NCI-H1930 (cell line): ENCODE measurements at places on chromosomes 12 and 14.

DNA sequence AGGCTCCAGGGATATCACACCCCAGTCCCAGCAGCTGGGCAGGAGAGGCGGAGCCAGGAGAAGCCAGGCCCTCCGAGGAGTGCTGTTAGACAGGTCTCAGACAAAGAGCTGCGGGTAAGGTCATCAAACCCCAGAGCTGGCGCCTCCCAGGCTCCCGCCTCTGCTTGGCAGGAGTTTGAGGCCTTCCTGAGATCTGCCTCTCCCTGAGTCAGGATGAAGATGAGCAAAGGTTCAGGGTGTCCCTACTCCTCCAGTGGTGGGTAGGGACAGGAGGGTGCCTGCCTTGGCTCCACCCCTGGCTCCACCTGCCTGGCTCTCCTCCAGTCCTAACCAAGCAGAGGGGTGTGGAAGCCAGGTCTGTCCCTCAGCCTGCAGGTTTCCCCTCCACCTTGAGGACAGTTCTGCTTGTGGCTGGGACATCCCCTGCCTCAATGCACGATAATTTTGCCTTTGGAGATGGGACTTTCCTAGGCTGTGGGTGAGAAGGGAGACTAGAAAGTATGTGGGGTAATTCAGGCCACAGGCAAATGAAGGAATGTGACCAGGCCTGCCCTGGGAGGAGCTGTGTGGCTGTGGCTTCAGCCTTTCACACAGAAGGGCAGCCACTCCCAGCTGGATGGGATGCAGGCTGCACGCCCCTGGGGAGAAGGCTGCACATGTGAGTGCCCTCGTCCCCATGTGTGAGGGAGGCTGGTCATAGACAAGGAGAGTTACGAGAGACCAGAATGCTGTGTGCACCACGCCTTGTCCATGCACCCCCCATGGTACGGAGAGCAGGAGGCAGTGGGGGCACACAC is 2.2 kb downstream of the PLEKHG6 start:
- no peak for DNase-seq

DNA sequence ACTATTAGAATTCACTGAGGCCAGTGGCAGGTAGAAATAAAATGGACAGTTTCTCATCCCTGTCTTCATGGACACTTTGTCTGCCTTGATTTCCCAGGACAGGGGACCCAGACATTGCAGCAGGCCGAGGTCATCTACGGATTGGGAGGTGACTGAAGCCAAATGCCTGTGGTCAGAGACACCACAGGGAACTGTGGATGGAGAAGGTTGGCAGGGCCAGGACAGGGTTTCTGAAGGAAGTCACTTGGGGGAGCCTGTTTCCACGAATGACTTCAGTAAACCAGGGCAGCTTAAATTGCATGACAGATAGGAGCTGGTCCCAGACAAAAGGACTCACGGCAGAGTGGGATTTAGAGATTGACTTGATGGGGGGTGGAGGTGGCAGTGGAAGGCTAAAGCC is 224.9 kb downstream of the NTF3 start:
- no peak for DNase-seq

- DNase-seq, result no peak
Observed at GRCh38 chr12:26727482-26728204, 105.4 kb downstream of the ITPR2 start.

DNA sequence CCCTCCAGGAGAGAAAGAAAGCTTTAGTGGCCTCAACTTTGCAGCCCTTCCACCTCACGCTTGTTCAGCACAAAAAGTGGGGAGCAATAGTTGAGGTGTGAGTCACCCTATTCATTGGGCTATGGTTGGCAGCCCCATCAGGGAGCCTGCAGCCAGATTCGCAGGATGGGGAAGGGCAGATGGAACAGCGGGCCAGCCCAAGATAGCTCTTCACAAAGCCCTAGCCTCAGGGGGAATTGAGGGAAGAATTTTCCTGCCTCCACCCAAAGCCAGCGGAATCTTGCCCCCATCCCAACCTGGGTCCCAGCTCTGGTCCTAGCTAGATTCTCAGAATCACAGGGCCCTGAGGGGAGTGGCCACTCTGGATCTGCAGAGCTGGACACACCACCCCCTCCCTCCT is 3.6 kb upstream of the KRT5 start:
- DNase-seq, result no peak

DNA sequence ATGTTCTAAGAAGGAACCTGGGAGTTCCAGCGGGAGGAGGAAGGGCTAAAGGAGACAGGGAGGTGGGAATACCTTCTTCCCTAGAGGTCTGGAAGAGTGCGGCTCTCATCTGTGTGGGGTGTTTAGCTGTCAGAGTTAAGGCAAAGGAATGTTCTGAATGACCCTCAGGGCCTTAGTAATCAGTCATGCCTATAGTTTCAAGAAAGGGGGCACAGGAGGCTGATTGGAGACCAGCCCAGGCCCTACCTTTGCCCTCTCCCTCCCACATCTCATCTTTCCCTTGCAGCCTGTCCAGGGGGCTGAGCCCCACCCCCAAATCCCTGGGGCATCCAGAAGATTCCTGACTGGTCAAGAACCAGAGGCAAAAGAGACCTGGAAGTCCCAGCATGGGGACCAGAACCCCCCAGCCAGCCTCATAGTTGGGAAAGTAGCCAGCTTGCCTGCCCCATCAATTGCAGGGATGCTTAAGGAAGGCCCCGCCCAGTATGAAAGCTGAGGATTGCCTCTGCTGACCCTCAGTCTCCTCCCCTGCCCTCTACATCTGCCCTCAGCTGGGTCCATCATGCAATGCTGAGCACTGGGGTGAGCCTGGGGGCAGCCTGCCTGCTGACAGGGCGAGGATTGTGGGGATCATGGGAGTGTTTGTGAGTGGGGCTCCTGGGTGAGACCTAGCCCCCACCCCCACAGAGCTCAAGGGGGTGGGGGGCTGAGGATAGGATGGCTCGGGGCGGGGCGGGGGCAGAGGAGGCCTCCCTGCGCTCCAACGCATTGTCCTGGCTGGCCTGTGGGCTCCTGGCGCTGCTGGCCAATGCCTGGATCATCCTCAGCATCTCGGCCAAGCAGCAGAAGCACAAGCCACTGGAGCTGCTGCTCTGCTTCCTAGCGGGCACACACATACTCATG is 1.8 kb downstream of the GPR162 start:
- DNase-seq, result no peak

- no peak for DNase-seq
Observed at GRCh38 chr14:102778338-102779083, 1.3 kb downstream of the TRAF3 start.

DNA sequence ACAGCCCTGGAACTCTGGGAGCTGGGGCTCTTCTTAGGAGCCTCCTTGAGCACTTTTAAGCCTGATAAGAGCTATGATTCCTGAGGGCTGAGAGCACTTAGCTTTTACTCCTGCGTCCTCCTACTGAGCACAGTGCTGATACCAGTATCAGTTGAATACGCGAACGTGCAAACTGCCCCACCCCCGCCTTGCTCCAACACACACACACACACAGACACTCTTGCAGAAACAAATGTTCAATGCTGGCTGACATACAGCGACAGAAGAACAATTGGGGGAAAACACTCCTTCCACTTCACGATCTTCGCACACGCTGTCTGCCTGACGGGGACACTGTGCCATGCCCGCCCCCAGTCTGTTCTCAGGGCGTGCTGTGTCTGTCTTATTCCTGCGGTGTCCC is 57.2 kb upstream of the DLK1 start:
- DNase-seq, result no peak

DNA sequence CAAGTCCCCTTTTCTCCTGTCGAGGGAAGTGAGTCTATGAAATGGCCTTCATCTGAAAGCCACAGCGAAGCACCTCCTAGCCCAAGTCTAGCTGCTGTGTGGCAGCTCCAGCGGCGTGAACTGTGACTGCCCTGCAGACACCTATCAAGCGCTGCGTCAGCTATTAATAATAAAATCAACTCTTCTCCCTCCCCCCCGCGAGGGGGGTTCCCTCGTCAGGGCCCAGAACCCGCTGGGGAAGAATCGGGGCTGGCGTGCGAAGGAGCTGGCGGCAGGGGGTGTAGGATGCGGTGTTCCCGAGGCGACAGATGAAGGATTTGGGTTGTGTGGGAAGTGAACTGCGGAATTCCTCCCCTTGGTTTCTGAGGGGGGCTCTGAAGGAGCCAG is 662 bp upstream of the ATP2A2 start:
- peak; percentile 59 for DNase-seq

GRCh38 chr12:77045183-77045582 is 20.2 kb downstream of the E2F7 start:
- DNase-seq, result no peak

DNA sequence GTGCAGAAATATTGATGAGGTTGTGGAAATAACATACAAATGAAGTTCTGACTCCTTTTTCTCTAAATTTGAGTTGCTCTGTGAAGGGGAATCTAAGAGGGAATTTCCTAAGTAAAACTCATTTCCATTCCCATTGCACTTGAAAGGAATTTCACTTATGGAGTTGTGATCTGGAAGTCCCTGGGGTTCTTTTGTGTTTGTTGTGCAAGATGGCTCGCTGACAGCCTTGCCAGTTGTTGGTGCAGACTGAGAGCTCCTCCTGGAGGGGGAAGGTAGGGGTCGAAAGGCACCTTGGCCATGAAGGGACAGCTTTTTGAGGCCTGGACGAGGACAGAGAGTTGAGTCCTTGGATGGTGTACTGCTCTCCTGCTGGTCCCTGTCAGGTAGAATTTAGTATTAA is 72.0 kb downstream of the C12orf56 start:
- DNase-seq, result no peak

DNA sequence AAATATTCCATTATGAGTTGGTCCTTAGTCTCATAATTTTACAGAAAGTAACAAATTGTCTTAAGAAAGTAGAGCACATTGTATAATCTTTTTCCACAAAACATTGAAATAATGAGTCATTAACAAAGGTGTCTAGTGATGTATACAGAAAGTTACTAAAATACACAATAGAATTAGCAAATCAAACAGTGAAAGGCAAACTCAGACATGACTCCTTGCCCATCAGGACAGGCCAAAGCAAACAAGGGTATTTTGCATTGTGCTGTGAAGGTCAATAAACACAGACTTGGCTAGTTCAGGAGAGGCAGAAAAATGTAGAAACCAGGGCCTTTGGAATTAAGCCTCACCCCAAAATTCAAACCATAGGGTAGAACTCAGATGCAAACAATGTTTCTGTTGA is 37.3 kb downstream of the SIX4 start:
- DNase-seq, result no peak

- DNase-seq, result no peak
Observed at GRCh38 chr12:49949866-49950265, 671 bp upstream of the AQP2 start.

DNA sequence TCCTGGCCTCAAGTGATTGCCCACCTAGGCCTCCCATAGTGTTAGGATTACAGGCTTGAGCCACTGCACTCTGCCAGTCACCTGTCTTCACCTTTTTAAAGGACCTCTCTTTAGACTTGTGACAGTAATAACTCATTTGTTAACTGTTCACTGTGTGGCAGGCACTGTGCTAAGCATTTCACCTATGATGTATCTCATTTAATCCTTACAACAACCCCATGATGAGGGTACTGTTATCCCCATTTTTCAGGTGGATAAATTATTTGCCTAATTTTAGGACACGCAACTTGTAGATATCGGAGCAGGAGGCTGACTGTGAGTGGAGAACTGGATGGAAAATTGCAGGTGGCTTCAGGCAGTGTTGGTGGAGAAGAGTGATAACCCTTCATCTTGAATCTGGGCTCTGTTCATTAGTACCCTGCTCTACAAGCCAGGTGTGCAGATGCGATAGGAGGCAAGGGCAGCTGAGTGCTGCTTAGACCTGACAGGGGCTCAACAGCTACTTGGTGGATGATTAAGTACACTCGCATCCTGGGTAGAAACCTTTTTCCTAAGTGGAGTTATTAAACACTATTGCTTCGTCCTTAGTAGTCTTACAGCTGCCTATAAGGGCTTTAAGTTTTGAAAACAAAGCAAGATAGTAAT is 2.7 kb downstream of the TCTN1 start:
- DNase-seq, result no peak

- DNase-seq, result no peak
Observed at GRCh38 chr14:103894723-103895059, 33.6 kb upstream of the TDRD9 start.

GRCh38 chr12:116408489-116409250 is 131.2 kb upstream of the MED13L start:
- DNase-seq, result no peak

DNA sequence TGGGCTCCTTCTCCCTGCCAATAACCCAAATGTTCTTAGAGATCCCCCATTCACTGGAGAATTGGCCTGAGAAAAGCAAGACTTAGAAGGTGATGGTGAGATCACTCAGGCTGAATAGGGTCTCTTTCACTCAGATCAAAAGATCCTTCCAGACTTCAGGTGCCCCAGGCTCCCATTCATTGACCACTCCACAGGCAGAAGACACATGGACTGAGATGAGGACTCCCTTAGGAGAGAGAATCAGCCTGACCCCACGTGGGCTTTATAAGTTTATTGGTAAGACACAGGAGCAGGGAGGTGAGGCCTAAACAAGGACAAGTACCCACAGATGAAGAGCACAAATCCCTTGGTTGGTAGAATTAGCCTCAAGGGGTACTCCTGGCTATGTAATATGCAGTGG is 6.1 kb upstream of the KRT72 start:
- no peak for DNase-seq

DNA sequence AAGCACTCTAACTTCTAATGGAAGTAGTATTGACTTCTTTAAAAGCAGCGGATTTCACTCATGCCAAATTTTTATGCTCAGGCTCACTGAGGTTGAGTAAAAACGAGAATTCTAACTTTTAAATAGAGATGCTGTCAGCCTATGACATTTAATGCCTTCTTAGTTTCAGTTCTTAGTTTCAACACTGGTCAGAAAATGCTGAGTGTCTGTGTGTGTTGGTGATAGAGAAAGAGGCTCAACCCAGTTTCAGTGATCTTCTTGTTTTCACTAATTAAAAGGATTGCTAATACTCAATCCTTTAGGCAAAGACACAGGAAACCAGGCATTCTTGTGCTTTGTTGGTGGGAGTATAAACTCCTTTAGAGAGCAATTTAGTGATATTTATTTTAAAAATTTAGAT is 31.0 kb downstream of the PEBP1 start:
- no peak for DNase-seq

GRCh38 chr14:68734231-68734732 is 58.6 kb downstream of the ZFP36L1 start:
- DNase-seq, result no peak

- no peak for DNase-seq
Observed at GRCh38 chr14:72433511-72433910, 460.4 kb downstream of the DPF3 start.

DNA sequence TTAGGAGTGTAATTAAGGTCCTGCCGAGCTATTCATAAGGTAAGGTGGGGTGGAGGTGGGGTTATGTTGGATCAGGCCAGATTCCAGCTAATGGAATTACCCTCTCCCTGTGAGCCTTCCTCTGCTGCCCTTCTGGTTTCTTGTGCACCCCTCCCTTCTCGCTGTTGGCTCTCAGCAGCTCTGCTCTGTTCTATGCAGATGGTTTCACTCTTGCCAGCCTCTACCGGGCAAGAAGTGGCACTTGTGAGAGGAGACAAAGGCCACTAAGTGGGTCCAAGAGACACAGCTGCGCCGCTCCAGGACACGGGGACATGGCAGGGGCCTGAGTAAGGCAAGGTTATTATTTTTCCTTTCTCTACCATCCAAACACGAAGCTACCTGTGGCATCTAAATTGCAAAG is 334.4 kb downstream of the EMP1 start:
- DNase-seq, result no peak

- no peak for DNase-seq
Observed at GRCh38 chr12:43288671-43289425, 263.2 kb downstream of the ADAMTS20 start.
